ENCODE measurements at places on chromosomes 4 and X.

GRCh38 chrX:29143356-29143755 is 556.1 kb downstream of the IL1RAPL1 start:
- DNase-seq, result no peak

DNA sequence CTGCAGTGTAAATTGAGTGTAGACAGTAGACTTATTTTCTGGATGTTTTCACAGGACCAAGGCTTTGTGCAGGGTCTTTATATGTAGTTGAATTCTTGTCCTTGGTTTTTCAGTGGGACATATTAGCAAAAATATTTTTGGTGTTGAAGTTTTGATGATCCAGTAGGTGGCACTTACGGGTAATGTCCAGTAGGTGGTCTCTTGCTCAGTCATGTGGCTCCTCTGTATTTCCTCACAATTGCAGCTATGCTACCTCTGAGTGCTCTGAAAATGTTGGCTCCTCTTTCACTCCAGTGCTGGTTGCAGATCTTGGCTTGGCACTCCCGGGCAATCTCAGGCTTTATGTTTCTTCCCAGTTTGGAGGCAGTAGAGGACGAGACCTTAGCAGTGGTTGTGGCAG is 419.8 kb upstream of the AMOT start:
- no peak for DNase-seq

DNA sequence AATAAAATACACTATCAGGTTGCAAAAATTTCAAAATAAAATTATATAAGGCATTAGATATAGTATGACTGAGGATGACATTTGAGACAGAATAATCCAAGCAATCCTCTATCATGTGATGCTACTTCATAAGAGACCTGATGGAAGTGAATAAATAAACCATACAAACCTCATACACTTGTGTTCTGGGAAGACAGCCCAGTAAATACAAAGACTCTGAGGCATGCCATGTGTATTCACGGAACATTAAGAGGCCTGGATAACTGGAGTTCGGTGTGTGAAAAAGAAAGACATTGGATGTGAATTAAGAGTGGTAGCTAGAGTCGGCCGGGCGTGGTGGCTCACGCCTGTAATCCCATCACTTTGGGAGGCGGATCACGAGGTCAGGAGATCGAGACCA is 364.2 kb downstream of the ADAM29 start:
- DNase-seq, result no peak

- DNase-seq, result peak; percentile 95
Observed at GRCh38 chr4:153432965-153433753, 33.0 kb upstream of the TMEM131L start.

DNA sequence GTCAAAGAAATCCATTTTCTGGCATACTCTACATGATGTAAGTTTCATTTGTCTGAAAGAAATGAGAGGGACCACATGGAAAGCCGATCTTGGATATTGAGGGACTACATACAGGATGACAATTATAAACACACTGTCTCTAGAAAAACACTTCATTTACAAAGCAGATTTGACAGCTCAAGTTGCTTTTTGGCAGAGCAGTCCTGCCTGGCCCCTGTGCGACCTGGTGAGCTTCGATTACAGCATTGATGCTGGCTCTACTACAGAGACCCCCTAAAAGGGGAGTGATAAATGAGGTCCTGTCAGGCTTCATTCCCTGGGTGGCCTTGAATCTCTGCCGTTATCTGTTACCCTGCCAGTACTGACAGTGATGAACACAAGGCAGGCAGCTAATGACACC is 215.2 kb upstream of the NOCT start:
- DNase-seq, result no peak

- no peak for DNase-seq
Observed at GRCh38 chr4:156336511-156336910, 382.8 kb upstream of the CTSO start.

DNA sequence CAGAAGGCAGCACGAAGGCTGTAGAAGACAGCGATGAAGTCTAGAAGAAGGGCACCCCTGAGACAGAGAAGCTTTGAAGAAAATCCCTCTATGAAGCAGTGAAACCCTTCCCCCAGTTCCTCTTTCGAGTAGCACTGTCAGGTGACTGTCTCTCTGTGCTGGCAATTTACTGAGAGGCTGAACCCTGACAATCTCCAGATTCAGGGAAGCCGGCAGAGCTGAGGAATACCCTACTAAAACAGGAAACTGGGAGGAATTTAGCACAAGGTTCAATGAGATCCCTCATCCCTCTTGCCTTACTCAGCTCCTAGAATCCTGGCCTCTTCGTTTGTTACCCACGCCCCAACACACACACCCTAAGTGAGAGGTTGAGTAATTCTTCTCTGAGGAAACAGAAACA is 239.7 kb upstream of the NOCT start:
- DNase-seq, result peak; percentile 74

- no peak for DNase-seq
Observed at GRCh38 chr4:82667761-82668480, 106.1 kb upstream of the TMEM150C start.

- no peak for DNase-seq
Observed at GRCh38 chr4:108170631-108171338, 2.1 kb upstream of the LEF1 start.

GRCh38 chrX:5708251-5708650 is 520.4 kb downstream of the NLGN4X start:
- DNase-seq, result peak; percentile 29

DNA sequence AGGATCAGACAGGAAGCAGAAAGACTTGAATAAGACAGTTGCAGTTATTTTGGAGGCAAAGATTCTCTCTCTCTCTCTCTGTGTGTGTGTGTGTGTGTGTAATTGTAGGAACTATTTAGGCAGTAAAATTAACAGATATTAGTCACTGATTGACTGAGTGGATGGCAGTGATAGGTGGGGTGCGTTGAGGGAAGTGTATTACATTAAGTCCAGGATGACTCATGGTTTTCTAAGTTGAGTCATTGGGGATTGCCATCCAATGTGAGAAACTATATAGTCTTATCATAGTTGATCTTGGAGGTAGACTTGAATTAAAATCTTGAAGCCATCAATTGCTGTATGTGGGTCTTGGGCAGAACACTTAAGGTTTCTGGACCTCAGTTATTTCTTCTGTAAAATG is 75.4 kb downstream of the AR start:
- DNase-seq, result peak; percentile 36

GRCh38 chrX:7698248-7698647 is 144.7 kb upstream of the VCX start:
- no peak for DNase-seq

- DNase-seq, result no peak
Observed at GRCh38 chr4:180840142-180840541, 1403.1 kb upstream of the TENM3 start.

DNA sequence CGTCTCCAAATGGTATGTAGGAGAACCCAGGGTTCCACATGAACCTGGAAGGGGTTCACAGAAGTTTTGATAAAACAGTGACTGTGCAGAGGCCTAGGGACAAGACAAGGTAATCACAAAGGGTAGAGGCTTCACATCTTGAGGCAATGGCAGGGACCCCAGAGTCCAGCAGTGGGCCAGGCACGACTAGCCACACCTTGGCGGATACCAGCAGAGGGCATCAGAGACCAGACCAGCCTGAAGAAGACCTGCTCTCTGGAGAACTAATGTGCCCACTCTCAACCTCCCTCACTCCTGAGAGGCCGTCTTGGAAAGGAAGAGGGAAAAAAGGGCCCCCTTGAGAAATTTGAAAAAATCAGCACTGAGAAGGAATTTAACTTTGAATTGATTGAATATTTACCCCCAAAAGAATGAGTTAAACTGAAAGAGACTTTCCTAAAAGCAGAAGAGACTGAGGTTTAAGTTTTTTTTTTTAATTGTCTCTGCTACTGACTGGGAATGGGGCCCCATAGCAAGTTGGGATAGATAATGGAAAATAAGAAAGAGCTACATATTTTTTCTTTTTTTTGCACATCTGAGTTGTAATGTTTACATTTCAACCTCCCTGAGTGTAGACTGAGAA is 243.8 kb upstream of the JADE1 start:
- DNase-seq, result peak; percentile 48

- DNase-seq, result no peak
Observed at GRCh38 chr4:5821665-5822358, 71.1 kb downstream of the CRMP1 start.

DNA sequence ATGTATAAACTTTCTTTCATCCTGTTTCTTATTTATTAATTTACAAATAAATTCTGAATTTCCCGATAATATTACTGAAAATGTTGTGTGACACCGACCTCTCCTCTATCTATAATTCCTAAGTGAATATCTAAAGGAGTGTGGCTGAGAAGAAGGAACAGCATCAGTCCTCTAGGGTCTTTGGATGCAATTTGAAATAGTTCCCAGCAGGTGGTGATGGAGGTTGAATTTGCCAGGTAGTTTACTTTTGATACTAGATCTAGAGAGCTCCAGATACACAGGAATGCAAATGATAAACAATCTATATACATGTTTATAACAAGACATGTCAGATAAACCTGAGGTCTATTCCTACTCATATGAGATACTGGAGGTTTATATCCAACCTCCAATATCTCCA is 305.4 kb downstream of the PCDH18 start:
- no peak for DNase-seq

- no peak for DNase-seq
Observed at GRCh38 chrX:124087000-124087746, 125.7 kb downstream of the STAG2 start.

- peak; percentile 80 for DNase-seq
Observed at GRCh38 chr4:153151535-153152455, 52.4 kb upstream of the TRIM2 start.
